ENCODE measurements at places on chromosomes 3 and 15.

- DNase-seq = no peak
Observed at GRCh38 chr3:13137941-13138832, 65.0 kb upstream of the IQSEC1 start.

DNA sequence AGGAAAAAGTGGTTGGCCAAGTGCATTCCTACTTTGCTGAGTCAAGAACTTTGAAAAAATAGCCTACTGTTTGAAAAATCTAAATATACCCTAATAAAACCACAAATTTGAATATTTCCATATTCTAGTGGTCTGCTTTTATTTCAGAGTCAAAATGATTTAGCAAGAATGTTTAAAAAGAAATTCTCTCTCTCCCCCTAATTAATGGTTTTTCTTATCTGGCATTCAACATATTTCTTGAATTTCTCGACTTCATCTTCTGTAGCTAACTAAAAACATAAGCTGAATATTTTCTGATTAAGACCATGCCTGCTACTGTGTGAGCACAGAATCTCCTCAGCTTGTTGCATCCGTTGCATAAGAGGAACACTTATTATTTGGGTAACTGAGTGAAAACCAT, 563.5 kb upstream of the TBL1XR1 start:
- DNase-seq = no peak

- no peak for DNase-seq
Observed at GRCh38 chr3:73783811-73784210, 159.1 kb upstream of the PDZRN3 start.

DNA sequence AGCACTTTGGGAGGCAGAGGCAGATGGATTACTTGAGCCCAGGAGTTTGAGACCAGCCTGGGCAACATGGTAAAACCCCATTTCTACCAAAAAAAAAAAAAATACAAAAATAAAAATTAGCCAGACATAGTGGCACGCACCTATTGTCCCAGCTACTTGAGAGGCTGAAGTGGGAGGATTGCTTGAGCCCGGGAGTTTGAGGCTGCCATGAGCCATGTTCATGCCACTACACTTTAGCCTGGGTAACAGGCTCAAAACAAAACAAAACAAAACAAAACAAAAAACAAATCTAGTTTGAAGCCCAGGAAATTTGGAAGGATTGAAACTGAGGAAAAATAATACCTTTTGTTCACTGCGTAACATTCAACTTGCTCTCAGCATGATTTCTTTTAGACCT, 16.6 kb downstream of the TMOD3 start:
- DNase-seq = no peak

- DNase-seq = no peak
Observed at GRCh38 chr3:165148876-165149441, 47.2 kb downstream of the SLITRK3 start.

DNA sequence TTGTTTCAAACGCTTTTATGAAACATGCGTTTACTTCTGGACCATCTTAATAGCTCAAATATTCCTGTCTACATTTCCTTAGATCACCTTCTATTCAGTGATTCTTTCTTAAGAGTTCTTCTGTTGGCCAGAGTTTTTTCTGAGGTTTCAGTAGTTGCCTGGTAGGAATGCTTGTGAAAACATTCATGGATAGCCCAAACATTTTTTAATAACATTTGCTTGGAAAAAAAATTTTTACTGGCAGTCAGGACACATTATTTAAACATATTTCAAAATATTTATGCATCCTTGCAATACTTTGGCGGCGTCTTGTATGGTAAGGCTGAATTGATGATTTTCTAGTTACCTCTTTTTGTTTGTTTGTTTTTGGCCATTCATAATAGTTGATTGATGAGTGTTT, 47.4 kb upstream of the ZBTB20 start:
- no peak for DNase-seq

GRCh38 chr3:34844323-34844620, 795.1 kb upstream of the ARPP21 start:
- no peak for DNase-seq

- no peak for DNase-seq
Observed at GRCh38 chr3:60333710-60334109, 917.5 kb downstream of the FHIT start.

GRCh38 chr15:101128221-101129015, 123.4 kb downstream of the CHSY1 start:
- DNase-seq = no peak

GRCh38 chr3:150495563-150496168, 50.6 kb downstream of the SERP1 start:
- no peak for DNase-seq

- no peak for DNase-seq
Observed at GRCh38 chr3:10912786-10913185, 79.8 kb upstream of the SLC6A1 start.

- DNase-seq = no peak
Observed at GRCh38 chr3:15623535-15624440, 22.2 kb downstream of the BTD start.

DNA sequence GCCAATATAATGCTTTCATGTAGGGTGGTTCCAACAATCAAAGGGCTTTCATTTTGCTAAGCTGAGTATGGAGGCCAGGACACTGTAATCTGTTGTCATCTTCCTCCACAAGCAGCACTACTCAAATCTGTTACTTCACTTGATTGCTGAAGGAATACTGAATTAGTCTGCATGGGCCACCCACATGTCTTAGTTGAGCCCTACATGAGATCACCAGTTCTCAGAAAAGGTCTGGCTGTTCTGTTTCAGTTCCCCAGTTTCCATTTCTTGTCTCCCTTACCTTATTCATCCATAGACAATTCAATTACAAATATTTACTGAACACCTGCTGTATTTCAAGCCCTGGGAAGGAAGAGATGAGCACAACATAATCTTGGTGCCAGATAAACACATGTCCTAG, 119.2 kb downstream of the FHIT start:
- no peak for DNase-seq

DNA sequence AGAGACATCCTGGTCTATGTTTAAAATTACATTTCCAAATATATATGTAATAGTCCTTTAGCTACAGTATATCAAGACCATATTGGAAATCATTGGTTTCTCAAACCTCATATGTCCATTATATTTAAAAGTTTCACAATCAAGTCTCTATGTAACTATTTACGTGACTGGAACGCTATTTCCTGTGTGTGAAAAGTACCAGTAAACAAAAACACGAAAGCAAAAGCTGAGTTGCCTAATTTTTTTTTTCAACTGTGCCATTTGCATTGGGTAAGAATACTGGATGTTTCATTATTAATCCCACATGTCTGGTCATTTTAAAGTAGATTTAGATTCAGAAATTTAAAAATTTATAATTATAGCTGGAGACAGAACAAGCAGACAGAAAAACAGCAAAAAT, 381.4 kb downstream of the TBC1D5 start:
- DNase-seq = no peak

GRCh38 chr15:52673734-52674133, 5.5 kb downstream of the ATOSA start:
- DNase-seq = no peak

DNA sequence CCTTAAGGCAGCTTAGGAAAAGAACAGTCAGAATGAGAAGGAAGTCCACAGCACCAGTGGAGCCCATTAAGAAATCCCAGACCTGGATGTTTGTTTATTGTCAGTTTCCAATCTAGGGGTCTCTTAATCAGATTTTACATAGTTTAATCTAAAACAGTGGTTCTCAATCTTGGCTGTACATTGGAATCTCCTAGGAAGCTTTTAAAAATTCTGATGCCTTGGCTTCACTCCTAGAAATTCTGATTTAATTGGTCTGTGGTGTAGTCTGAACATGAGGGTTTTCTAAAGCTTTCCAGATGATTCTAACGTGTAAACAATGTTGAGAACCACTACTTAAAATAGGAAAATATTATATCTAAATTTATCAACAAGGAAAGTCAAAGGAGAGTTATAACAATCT, 56.6 kb upstream of the SPRED1 start:
- DNase-seq = no peak

DNA sequence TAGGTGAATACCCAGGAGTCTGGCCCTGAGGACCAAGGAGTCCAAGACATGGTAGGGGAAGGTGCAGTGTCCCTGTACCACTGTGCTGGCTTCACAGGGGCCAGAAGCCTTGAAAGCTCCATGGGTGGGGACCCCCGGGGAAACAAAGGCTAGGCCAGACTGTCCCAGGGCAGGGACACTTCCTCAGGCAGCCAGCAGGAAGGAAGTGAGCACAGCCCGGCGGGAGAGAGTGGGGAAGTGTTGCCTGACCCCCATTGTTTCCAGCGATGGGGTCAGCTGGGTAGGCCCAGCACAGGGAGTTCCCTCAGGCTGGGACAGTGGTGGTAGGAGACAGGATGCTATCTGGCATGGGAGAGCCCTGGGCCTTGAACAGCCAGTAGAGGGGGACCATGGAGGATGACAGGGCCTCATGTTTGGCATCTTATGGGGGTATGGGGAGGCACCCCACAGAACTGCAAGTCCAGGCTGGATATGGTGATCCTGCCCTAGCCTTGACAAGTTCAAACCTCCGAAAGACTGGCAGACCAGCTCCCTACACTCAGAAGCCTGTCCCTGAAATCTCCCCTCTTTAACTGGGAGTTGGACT, 1.2 kb upstream of the HYAL2 start:
- DNase-seq = no peak

GRCh38 chr3:187261541-187261969, 30.0 kb downstream of the MASP1 start:
- no peak for DNase-seq

GRCh38 chr3:180973543-180973942, 16.0 kb downstream of the DNAJC19 start:
- DNase-seq = no peak

DNA sequence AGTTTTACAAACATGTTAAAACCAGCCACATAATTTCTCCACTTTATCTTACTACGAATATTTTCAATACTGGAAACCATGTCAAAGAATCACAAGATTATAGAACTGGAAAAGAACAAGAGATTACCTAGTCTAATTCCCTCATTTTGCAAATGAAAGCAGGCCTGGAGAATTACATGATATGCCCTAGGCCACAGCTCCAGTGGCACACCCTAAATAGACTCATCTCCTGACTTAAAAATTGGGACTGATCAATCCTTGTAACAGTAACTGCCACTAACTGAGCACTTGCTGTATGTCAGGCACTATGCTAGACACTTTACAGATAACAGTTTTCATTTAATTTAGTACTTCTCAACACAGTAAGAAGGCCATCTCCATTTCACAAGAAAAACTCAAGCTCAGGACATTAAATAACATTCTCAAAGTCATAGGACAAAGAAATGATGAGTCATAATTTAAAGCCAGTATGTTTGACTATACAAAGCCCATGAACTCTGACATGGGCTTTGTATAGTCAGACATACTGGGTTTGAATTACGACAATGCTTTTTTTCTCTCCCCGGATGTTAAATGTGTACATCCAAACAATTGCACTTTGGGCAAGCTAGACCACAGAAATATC, 9.4 kb downstream of the IGSF11 start:
- DNase-seq = no peak

DNA sequence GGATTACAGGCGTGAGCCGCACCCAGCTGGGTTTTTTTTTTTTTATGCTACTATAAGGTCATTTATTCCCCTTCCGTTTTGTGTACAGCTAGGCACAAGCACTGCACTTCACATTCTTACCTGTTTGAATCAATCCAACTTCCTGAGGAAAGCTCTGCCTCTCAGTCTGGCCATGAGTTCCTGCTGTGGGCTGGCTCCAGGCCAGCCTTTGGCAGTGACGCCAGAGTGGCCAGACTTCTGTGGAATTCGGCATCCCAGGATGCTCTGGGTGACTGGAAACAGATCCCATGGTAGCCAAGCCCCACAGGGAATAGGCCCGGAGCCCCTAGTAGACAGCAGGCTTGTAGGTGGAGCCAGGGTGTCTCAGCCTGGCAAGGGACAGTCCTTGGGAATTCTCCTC, 21.5 kb upstream of the TIMP4 start:
- DNase-seq = no peak

GRCh38 chr3:119783883-119784282, 2.0 kb downstream of the NR1I2 start:
- DNase-seq = no peak

GRCh38 chr3:114034787-114035545, 21.4 kb downstream of the CCDC191 start:
- DNase-seq = no peak

DNA sequence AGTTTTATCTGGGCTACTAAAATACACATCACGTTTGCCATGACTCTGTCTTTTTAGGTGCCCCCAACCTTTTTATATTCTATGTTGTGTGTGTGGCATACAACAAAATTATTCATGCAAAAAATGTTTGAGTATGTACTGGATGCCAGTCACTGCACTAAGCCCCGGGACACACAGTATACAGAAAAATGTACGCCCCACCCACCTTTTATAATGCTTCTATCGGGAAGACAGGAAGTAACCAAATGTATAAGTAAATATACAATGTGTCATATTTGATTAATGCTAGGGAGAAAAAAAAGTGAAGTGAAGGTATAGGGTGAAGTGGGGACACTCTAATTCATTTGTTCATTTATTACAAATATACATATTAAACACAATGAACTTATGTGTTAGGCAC, 503.4 kb upstream of the MDFIC2 start:
- DNase-seq = no peak

DNA sequence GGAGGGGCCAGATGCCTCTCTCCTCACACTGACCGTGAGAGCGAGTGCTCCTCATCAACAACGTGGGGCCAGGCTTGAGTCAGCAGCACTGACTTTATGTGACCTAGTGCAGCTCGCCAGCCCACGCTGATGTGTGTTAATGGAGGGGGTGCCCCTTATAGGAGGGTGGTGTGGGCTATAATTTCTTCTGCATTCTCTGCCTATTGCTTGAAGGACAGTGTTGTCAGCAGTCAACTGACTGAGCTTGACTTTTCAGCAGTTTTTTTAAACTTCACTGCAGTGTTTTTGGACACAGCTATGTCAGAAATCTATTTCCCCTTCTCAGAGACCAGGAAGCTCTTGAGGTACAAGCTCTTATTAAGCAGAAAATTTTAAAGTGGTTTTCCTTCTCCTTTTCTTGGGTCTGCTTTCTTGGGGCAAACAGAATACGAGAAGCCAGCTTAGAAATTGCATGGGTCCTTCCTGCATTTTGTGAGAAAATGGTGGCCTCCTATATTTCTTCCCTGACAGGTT, 304.8 kb upstream of the CTDSPL start:
- DNase-seq = no peak

- no peak for DNase-seq
Observed at GRCh38 chr3:181726351-181727330, 14.9 kb downstream of the SOX2 start.

DNA sequence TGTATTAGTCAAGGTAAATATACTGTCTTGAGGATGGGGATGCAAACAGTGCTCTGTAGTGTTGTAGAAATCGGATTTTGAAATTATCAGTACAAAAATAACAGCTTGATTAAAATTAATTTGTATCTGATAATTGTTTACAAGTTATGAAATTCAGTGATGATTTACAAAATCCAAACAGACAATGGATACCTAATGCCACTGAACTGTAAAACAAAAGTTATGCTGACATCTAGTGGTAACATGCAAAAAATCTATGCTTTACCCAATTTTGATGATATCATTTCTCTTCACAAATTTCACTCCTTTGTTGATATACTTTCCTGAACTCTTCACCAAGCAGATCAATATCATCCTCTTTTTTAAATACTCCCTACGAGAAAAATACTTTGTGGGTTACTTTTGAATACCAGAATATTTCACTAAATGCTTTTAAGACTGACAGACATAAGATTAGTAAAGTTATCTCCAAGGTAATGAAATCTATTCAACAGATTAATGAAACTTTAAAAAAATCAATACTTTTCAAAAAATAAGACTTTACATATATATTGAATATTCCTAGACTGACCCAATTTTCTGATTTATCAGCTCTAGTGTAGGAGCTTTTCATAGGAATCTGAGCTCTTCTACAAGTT, 36.0 kb downstream of the MNS1 start:
- DNase-seq = no peak

- no peak for DNase-seq
Observed at GRCh38 chr3:125188955-125189354, 23.6 kb downstream of the SLC12A8 start.

- no peak for DNase-seq
Observed at GRCh38 chr15:41961001-41961518, 11.3 kb downstream of the EHD4 start.

Measured in activated CD8-positive, alpha-beta memory T cell treated with anti-CD3 and anti-CD28 coated beads for 1 hour (primary cell).